NCI-H1694 (cell line): ENCODE measurements at places on chromosomes 12 and 14.
A peak's percentile ranks its signal among the peaks of the same experiment; 100 is the strongest.

DNA sequence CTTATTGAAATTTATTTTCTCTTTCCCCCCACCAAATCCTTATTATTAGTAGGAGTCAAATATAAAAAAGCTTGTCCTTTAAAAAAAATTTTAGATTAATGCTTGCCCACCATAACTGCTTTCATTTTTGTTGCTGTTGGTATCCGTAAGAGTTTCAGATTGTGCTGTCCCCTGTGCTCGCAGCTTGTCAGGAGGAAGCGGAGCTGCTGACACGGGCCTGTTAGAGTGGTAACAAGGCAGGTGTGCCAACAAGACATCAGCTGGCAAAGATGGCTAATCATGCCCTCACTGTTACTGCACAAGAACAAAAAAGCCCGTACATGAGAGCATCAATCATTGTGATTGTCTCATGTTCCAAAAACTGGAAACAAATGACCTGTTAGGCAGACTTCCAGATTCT lies 148.4 kb downstream of the ALG10B start:
- no peak for DNase-seq

- no peak for DNase-seq
These were observed 37.3 kb upstream of the TRHDE start for GRCh38 chr12:72234886-72235285.

DNA sequence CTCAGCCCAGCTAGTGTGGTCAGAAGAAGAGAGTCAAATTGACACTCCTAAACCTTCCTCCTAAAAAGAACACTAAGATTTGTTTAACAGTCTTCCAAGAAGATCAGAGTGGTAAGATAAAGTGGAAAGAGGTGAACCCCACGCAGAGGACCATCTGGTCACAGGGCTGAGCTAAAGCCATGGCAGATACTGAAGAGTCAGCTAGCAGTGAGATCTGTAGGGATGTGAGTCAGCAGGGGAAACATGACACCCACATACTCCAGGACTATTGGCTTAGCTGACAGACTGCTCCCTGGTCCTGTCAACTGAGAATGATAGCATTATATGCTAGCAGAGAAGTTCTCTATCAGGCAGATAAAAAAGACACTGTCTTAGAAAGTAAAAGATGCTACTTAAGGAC lies 269.4 kb upstream of the ALG10 start:
- no peak for DNase-seq

DNA sequence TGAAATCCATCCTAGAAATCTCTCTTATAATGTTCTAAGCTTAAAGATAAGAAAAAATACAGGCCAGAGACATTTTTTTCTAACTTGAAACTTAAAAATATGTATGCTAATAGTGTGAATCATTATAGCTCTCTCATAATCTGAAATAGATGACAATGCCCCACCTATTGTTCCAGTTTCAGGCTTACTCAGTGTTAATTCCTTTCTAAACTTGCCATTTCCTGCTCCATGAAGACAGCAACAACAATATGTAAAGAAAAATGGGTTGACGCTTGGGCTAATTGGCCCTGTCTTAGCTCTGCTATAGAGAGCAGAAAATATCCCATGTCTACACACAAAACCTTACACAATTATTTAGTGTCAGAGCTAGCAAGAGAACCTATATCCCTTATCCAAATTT lies 37.1 kb downstream of the LMO3 start:
- DNase-seq: no peak

GRCh38 chr12:44571006-44571550 lies 305.0 kb downstream of the NELL2 start:
- no peak for DNase-seq

DNA sequence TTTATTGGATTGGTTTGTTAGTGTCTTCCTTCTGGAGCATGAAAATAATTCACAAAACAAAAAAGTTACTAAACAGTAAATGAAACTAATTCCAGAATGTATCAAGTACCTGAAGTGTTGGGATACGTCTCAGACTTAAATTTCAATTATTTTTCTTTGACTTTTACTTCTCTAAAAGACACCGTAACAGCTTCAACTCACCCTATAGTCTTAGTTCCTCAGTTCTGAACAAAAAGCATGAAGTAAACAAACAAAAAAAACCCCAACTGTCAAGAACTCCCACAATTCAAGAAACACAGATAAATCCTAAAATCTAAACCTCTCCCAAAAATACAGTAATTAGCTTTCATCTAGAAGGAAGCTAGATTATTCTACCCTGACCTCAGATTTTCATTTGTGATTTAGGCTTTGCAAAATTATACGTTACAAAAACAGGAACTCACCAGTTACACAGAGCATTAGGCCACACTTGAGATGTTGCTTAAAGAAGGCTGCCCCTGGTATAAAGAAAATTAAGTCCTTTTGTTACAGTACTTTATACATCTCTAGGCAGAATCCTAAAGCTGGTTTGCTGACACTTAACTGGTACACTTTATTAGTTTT lies 10.2 kb downstream of the HEATR5A start:
- no peak for DNase-seq

DNA sequence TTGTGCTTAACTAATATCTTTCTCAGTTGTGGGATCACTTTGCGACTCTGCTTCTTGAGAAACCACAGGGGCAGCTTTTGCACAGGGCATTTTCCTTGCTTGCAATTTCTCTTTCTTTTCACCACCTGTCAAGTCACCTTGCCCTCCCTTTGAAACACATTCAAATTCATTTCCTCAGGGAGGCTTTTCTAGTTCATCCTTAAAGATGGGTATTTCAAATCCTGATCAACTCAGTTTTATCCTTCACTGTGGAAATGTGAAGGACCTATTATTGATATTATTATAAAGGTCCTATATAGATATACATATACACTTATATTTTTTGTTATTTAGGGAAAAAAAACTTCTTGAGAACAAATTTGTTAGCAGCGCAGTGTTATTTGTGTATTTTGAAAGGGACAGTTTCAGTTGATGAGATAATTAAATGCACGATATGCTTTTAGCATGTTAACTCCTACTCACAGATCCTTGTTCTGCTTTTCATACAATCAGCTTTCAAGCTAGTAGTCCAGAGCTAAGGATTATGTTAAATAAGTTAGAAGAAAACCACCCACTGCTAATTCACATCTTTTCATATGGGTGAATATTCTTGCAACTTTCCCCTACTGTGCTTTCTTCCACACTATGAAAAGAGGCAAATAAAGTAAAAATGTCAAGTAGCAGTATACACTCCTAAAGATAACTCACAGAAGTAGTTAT lies 501.4 kb upstream of the RGS6 start:
- no peak for DNase-seq

- DNase-seq: no peak
These were observed 3.0 kb downstream of the ENDOU start for GRCh38 chr12:47722136-47722834.

- no peak for DNase-seq
These were observed 45.7 kb downstream of the TMEM132C start for GRCh38 chr12:128312661-128313060.

DNA sequence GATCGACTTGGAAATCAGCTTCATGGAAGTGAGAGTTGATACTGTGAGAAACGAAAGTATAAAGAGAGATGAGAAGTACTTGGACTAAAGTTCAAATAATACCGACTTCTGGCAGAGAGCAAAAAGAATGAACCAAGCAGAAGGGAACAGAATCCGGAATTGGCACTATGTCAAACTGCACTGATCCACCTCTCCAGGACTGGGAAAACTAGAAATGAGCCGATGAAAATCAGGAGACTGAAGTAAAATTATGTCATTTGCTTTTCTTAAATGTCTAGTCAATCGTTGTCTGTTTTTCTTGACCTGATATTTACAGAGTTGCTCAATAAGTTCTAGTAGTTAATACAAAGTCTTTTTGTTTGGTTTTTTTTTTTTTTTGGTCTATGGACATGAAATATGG lies 163.0 kb upstream of the FOXG1 start:
- no peak for DNase-seq

- DNase-seq: no peak
These were observed 153.0 kb downstream of the NOVA1 start for GRCh38 chr14:26444822-26445221.

- DNase-seq: no peak
These were observed 38.6 kb upstream of the VPS33A start for GRCh38 chr12:122304924-122305323.

- no peak for DNase-seq
These were observed 169.0 kb upstream of the RTL1 start for GRCh38 chr14:101072531-101072930.

DNA sequence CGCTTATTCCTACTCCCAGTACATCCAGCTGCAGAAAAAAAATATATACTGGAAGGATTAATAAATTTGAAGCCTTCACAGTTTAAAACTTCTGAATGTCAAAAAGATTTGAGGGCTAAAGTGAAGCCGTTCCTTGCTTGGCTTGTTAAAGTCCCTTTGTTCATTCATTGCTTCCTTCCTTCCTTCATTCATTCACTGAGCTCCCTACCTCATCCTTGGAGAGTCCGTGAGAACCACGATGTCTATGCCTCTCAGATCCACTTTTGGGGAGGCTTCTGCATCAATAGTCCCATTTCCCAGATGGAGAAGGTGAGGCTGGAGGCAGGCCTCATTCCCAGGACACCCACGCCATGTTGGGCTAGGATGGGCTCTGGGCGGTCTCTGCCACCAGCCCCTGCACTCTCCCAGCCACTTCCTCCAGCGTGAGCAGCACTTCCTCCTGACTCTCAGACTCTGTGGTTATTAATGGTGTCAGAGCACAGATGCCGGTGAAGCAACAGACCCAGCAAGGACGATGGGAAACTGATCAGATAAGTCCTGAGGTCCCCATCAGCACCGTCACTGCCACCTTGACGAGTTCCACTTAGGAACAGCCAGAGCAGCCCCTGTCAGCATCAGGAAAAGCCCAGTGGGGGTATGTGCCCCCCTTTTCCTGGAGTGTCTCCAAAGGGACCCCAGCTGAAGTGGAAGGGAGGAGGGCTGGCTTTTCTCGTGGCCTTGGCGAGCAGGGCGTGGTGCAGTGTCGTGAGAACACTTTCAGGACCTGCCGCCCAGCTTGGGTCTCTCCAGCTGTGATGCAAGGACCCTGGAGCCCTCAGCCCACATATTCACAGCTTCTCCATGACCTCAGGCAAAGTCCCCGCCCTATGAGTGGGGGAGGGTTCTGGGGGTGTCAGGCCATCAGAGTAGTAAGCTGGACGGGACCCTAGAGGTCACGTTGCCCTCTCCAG lies 21.2 kb downstream of the ASB2 start:
- DNase-seq: no peak

- DNase-seq: no peak
These were observed 7.0 kb upstream of the PFDN5 start for GRCh38 chr12:53288322-53288721.

- no peak for DNase-seq
These were observed 13.4 kb upstream of the TTC7B start for GRCh38 chr14:90829677-90830076.

DNA sequence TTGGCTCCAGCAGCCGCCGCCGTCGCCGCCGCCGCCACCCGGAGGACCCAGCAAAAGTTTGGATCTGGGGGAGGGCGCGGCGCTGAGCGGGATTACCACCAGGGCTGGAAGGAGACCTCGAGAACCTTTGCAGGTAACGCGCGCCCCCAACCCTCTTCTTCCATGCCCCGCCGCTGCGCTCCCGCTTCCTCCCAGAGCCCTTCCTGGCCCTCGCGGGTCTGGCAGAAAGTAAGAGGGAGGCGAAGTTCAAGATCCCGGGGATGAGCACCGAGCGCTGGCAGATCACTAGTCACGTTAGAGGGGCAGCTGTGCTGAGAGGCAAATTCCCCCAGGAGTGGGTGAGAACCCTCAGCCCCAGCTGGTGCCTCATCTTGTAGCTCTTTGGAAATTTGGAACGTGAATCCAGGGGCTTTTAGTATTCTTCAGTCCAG lies 3.9 kb downstream of the FLRT2 start:
- DNase-seq: peak; percentile 49

- DNase-seq: no peak
These were observed 29.0 kb downstream of the STK38L start for GRCh38 chr12:27273114-27273513.

DNA sequence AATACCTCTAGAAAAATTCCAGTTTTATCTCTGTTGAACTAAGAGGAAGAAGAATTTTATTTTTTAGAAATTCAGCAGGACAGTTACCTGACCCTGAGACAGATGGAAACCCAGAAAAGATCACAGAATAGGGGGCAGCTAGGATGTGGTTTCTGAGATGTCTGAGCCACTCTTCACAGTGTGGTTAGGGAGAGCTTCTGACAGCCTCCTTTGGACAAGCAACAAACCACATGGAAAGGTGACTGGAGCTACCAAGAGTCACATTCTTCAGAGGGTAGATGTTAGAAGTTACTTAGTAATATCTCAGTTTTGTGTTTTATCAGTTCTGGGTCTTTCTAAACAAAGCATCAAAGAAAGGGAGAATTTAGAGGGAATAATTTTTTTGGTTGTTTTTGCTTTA lies 117.3 kb upstream of the NAP1L1 start:
- no peak for DNase-seq
